ENCODE measurements at places on chromosomes 7 and 10. TPM values are rescaled to one million over a fixed set of nuclear protein-coding genes. Genes with fewer than 3 reads are reported as not detected.

AQP1 gene
- total RNA-seq, result 1.2 TPM

DNA sequence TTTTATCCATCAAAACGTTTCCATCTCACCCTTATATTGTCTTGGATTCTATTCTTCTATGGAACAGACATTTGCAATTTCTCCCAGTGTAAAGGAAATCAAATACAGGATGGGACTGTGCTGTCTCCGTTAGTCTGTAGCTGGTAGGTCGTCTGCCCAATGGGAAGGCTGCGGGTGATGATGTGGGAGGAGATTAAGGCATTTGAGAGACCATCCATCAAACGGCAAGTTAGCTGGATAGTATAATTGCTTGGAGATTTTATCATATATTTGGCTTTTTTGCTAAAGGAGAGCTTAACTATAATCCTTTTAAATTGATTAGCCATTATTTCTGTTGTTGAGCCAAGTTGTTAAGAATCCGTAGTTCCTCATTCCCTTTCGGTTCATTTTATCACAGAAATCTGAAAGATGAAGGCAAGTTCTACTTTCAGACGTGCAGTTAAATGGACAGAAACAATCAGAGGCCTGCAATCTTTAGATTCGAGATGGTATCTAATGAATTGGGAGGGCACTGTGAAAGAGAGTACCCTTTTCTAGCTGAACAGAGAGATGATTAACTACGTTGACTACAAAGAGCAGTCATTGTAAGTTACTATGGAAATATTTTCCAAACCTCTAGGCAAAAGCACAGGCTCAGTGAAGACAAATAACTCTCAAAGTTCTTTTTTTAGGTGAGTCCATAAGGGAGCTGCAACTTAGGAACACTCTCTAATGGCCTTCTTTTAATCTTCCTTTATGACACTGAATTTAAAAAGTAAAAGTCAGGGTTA lies 253.3 kb upstream of the KIAA1217 start:
- no peaks in the 10 kb centered on the region for H3K4me1 ChIP-seq
- no peaks in the 10 kb centered on the region for H3K36me3 ChIP-seq
- no peak for DNase-seq
- peaks cover 13% of the 10 kb centered on the region for H3K27me3 ChIP-seq
- no peak overlapping the region for H3K4me3 ChIP-seq

DNA sequence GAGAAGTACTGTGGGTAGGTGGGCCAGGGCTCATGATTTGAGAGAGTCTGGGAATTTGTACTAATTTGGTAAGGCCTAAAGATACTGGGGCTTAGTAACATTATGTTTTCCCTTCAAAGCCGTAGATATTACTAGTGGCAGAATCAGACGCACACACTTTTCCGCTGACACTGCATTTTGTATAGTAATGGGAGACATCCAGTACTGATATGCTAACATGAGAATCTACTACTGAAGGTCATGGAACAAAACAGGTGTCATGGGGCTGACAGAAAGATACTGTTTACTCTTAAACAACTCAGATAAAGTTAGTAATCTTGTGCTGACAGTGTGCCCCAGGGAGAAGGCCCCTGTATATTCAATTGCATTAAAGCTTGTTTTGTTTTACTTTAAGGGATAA lies 11.1 kb upstream of the GIMAP7 start:
- no peaks in the 10 kb centered on the region for H3K4me1 ChIP-seq
- H3K4me3 ChIP-seq, result no peak overlapping the region
- peaks cover 11% of the 10 kb centered on the region for H3K27me3 ChIP-seq
- H3K36me3 ChIP-seq, result no peaks in the 10 kb centered on the region

GRCh38 chr7:107627002-107627401 lies 33.6 kb upstream of the SLC26A4 start:
- H3K4me1 ChIP-seq, result peaks cover 10% of the 10 kb centered on the region
- H3K27ac ChIP-seq, result no peak overlapping the region
- no peaks in the 10 kb centered on the region for H3K36me3 ChIP-seq
- H3K27me3 ChIP-seq, result no peaks in the 10 kb centered on the region

- no peaks in the 10 kb centered on the region for H3K36me3 ChIP-seq
- peak; percentile 53 for DNase-seq
- peaks cover 35% of the 10 kb centered on the region for H3K4me1 ChIP-seq
- no peaks in the 10 kb centered on the region for H3K27me3 ChIP-seq
Measured at GRCh38 chr10:23051855-23052331, 43.5 kb upstream of the MSRB2 start.

RHOBTB1 gene
- total RNA-seq, result 6.7 TPM

VPS50 gene
- 10.5 TPM for total RNA-seq

DNA sequence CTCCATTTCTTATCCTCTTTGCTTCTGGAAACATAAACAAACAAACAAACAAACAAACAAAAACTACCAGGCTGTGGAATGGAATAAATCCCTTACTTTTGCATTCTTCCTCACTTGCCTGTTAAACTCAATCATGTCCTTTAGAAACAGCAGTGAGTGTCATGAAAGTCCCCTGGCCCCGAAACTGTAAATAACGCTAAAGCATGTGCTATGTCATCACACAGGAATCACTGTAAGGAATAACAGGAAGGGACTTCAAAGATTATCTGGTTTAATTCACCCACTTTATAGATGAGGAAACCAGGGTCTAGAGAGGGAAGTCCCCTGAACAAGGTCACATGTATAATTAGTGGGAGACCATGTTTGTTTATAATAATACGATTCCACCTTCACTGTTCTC lies 159.4 kb upstream of the MEOX2 start:
- H3K36me3 ChIP-seq, result no peaks in the 10 kb centered on the region
- H3K27ac ChIP-seq, result no peak overlapping the region
- H3K27me3 ChIP-seq, result no peaks in the 10 kb centered on the region
- DNase-seq, result no peak
- H3K4me1 ChIP-seq, result no peaks in the 10 kb centered on the region
- H3K4me3 ChIP-seq, result no peak overlapping the region

PKD2L1 gene
- total RNA-seq, result not detected

DNA sequence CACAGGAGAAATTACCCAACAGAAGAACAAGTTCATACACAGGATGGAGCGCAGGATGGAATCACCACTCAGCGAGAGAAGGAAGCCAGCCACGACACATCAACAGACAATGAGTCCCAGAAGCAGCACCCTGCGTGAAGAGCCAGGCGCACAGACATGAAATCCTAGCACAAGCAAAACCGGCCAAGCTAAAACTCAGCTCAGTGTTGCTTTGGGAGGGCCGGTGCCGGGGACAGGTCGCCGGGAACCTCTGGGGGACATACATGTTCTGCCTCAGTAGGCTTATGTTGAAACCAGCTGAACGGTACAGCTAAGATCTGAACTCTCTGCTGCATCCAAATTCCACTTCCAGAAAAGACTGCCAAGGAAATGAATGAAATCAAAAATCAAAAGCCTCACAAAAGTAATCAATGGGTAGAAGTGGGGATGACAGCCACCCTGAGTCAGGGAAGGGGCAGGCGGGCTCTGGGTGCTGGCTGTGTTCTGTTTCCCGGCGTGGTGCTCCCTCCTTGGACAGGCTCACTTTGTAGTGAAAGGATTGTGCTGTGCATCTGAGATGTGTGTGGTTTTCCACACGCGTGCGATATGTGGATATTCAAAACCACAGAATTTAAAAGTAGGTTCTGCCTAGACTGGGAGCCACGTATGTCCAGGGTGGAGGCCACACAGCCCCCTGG lies 114.7 kb downstream of the PDGFA start:
- DNase-seq, result no peak
- H3K27ac ChIP-seq, result no peak overlapping the region
- peaks cover 52% of the 10 kb centered on the region for H3K27me3 ChIP-seq

SEPTIN14 gene
- not detected for total RNA-seq

VWDE gene
- total RNA-seq, result 7.7 TPM

- H3K27me3 ChIP-seq, result no peaks in the 10 kb centered on the region
- H3K36me3 ChIP-seq, result peaks cover 39% of the 10 kb centered on the region
- no peak overlapping the region for H3K27ac ChIP-seq
- DNase-seq, result no peak
Measured at GRCh38 chr7:149014309-149014708, 14.0 kb downstream of the PDIA4 start.

DNA sequence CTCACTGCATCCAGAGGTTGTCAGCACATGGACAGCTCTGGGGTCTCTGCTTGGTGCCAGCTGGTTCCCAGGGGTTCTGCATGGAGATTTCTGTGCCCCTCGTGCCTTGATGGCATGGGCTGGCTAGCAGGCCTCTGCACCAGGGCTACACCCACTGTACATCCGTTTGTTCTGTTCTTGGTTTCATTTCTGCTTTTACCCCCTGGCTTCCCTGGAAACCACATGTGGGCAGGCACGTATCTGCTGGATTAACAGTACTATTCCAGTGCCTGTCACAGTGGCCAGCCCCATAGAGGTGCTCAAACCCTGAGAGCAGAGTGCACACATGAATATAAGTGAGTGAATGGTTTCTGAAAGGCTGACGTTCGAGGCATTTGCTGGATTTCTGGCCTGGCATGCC lies 207.2 kb upstream of the GPR26 start:
- H3K27me3 ChIP-seq, result no peaks in the 10 kb centered on the region
- no peak for DNase-seq
- H3K4me3 ChIP-seq, result no peak overlapping the region
- no peaks in the 10 kb centered on the region for H3K4me1 ChIP-seq
- no peaks in the 10 kb centered on the region for H3K36me3 ChIP-seq

- H3K4me1 ChIP-seq, result no peaks in the 10 kb centered on the region
- no peak overlapping the region for H3K27ac ChIP-seq
- peaks cover 45% of the 10 kb centered on the region for H3K27me3 ChIP-seq
- no peaks in the 10 kb centered on the region for H3K36me3 ChIP-seq
- no peak for DNase-seq
Measured at GRCh38 chr10:118145256-118145655, 98.5 kb upstream of the RAB11FIP2 start.

GRCh38 chr7:137870684-137871083 lies 23.9 kb upstream of the DGKI start:
- no peak for DNase-seq
- no peak overlapping the region for H3K27ac ChIP-seq

- DNase-seq, result peak; percentile 26
- no peaks in the 10 kb centered on the region for H3K4me1 ChIP-seq
- no peaks in the 10 kb centered on the region for H3K36me3 ChIP-seq
- H3K27me3 ChIP-seq, result no peaks in the 10 kb centered on the region
- no peak overlapping the region for H3K4me3 ChIP-seq
- H3K27ac ChIP-seq, result no peak overlapping the region
Measured at GRCh38 chr10:17368708-17369272, 85.6 kb downstream of the ST8SIA6 start.

GRCh38 chr10:30970760-30971460 lies 60.8 kb downstream of the ZNF438 start:
- no peaks in the 10 kb centered on the region for H3K4me1 ChIP-seq
- H3K27me3 ChIP-seq, result no peaks in the 10 kb centered on the region
- H3K36me3 ChIP-seq, result no peaks in the 10 kb centered on the region
- no peak for DNase-seq
- H3K27ac ChIP-seq, result no peak overlapping the region

GRCh38 chr7:90172121-90172520 lies 17.9 kb downstream of the STEAP1 start:
- H3K4me3 ChIP-seq, result no peak overlapping the region
- no peak overlapping the region for H3K27ac ChIP-seq
- no peak for DNase-seq
- H3K36me3 ChIP-seq, result no peaks in the 10 kb centered on the region
- no peaks in the 10 kb centered on the region for H3K27me3 ChIP-seq
- H3K4me1 ChIP-seq, result peaks cover 3% of the 10 kb centered on the region

- H3K27me3 ChIP-seq, result no peaks in the 10 kb centered on the region
- no peak overlapping the region for H3K4me3 ChIP-seq
- no peak for DNase-seq
- no peak overlapping the region for H3K27ac ChIP-seq
- no peaks in the 10 kb centered on the region for H3K4me1 ChIP-seq
Measured at GRCh38 chr7:134636008-134636449, 10.6 kb upstream of the BPGM start.

DNA sequence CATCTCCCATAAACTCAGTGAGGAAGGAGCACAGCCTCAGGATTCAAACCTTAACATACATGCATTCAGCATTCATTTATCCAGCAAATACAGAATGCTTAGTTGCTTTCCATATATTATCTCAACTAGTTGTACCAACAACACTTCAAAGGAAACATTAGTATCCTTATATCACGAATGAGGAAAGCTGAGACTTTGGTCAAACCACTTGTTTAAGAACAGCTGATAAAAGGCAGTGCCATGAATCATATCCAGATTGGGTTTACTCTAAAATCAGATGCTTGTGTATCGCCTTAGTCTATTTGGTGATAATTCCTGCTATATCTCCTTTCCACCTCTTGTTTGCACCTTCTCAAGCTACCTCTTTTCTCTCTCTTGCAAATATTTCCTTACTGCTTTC lies 1.9 kb upstream of the CPED1 start:
- H3K4me1 ChIP-seq, result peaks cover 40% of the 10 kb centered on the region
- no peak overlapping the region for H3K4me3 ChIP-seq
- no peaks in the 10 kb centered on the region for H3K27me3 ChIP-seq
- H3K36me3 ChIP-seq, result no peaks in the 10 kb centered on the region
- DNase-seq, result no peak

DNA sequence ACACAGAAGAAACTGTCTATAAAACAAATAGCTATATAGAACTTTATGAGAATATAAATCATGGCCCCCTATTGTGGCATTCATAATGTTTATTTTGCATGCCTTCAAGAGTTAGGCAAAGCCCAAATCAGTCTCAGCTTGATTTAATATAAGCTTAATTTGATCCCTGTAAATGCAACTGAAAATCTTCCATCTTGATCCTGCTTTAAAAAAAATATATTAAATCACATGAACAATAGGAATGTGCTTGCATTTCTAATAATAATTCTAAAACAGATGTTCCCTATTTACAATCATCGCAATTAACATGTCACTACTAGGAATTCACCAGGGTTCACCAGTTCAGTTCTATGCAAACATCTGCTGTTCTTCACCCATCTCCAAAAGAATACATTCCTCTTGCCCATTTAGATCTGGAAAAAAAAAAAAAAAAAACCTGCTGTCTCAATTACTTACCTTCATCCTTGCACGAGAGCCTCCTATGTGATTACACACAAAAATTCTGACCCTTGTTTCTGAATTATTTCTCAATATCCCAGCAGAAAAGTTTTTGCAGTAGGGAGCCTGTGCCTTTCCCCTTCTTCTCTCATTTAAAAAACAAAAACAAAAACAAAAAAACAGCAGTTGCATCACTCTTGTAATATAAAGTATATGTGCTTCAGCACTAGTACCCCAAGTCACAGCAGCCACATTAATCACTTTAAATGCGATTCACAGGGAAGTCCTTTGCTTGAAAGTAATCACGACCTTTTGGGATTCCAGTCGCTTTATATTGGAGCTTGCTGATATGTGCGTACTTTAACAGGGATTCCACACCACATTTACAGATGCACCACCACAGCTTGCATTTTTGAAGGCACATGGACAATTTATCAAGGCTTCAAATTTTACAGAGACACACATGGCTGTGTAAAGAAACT lies 194.8 kb upstream of the KMT2E start:
- no peak overlapping the region for H3K27ac ChIP-seq
- H3K36me3 ChIP-seq, result no peaks in the 10 kb centered on the region
- H3K27me3 ChIP-seq, result peaks cover 24% of the 10 kb centered on the region
- DNase-seq, result no peak

CFTR gene
- total RNA-seq, result not detected

GRCh38 chr7:31078363-31078990 lies 26.4 kb downstream of the ADCYAP1R1 start:
- H3K36me3 ChIP-seq, result no peaks in the 10 kb centered on the region
- H3K27me3 ChIP-seq, result peaks cover 50% of the 10 kb centered on the region
- no peak for DNase-seq
- no peaks in the 10 kb centered on the region for H3K4me1 ChIP-seq
- H3K27ac ChIP-seq, result no peak overlapping the region

BAIAP2L1 gene
- 30.5 TPM for total RNA-seq

ITGB8 gene
- total RNA-seq, result 13.9 TPM
